Common myeloid progenitor, CD34-positive (primary cell): ENCODE measurements at places on chromosomes 16 and 17.
A peak's percentile ranks its signal among the peaks of the same experiment; 100 is the strongest.

GRCh38 chr17:66734186-66734943, 100.6 kb upstream of the CACNG5 start:
- DNase-seq: no peak

DNA sequence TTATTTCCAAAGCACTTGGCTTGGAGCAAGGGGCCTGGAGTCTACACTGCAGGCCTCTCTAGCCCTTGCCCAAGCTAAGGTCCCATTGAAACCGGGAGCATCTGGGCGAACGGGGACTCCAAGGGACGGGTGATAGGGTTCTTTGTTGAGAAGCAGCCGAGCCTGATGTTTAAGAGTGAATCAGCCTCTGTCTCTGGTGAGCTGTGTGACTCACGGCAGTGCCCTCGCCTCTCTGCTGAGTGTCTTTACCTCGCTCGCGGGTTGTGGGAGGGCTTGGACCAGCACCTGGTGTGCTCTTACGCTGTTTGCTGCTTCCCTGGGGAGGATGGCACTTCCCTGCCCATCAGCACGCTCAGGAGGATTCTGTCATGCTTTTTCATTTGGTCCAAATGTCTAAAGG, 1.3 kb downstream of the HGS start:
- no peak for DNase-seq

- peak; percentile 55 for DNase-seq
Measured at GRCh38 chr17:2138318-2138717, 83.4 kb downstream of the HIC1 start.

DNA sequence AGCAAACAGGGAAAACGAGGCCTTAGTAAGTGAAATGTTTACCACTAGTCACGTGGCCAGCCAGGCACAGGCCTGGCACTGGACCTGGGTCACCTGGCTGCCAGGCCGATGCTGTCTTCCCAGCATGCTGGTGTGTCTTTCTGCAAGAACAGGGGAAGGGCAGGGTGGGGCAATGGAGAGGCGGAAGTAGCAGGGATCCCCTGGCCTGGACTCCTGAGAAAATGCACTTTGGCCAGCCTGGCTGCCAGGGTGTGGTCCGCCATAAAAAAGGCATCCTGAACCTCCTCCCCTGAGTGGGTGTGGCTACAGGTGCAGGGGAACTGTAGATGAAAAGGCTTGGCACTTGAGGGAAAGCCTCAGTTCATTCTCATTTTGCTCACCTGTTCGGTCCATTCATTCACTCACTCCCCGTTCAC, 1.0 kb upstream of the ANKRD40CL start:
- no peak for DNase-seq

DNA sequence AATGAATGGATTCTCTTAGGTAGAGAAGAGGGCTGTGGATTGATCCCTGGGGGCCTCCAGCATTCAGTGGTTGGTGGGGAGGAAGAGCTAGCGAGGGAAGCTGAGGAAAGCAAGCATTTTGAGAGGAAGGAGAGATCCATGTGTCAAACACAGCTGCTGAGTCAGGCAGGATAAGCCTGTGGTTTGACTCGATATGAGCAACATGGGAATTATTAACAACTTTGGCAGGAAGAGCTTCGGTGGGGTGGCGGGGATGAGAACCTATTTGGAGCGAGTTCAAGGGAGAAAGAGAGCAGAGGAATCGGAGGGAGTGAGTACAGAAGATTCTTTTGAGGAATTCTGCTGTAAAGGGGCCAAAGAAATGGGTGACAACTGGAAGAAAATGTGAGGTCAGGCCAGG, 59.5 kb upstream of the CDC42EP4 start:
- DNase-seq: peak; percentile 6

DNA sequence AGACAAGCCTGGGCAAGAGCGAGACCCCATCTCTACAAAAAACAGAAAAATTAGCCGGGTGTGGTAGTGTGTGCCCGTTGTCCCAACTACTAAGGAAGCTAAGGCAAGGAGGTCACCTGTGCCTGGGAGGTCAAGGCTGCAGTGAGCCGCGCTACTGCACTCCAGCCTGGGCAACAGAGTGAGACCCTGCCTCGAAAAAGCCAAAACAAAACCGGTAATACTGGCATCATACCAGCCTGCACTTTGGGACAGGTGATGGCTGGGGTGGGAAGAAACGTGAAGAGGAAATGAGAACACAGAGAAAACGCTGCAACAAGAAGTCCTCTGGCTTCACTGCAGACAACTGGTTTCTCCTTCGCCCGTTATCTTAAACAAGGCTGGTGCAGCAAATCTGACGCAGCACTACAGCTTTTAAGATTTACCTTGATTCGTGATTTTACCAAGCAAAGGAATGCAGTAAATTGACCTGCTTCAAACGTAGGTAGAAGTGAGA, 725 bp upstream of the CASC3 start:
- DNase-seq: no peak

GRCh38 chr17:79836510-79836971, 2.7 kb downstream of the CBX4 start:
- DNase-seq: no peak

DNA sequence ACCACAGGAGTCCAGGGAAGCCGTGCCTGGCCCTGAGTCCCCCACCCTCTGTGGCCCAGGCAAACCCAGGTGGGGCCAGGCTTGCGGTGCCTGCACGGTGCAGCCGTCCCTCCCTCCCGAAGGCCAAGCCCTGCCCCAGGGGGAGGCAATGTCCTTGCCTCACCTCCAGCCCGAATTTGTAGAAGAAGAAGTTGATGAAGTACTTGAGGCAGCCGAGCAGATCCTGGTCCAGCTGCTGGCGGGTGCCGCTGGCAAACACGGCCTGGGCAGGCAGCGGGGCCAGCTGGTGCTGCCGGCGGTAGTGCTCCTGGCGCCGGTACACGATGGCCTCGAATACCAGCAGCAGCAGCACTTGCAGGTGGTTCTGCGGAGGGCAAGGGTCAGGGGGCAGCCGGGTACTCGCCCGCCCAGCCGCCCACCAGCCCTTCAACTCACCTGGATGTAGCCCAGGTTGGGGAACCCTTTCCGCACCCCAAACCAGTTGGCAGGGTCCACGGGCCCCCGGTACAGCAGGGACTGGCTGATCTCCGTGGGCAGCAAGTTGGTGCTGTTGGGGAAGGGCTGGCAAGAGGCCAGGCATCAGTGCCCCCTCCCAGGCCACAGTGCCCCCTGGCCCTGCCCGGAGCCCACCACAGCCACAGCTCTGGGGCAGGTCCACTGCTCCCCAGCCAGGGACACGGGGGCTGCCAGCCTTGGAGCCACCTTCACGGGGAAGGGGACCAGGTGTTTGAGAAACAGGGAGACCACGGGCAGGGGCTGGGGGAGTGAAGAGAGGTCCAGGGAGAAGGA, 26.1 kb downstream of the CTU2 start:
- DNase-seq: no peak

GRCh38 chr17:37541880-37542660, 52.4 kb downstream of the DUSP14 start:
- no peak for DNase-seq
